ENCODE measurements at places on chromosomes 2 and 18. TPM values are rescaled to one million over a fixed set of nuclear protein-coding genes. Genes with fewer than 3 reads are reported as not detected.

DNA sequence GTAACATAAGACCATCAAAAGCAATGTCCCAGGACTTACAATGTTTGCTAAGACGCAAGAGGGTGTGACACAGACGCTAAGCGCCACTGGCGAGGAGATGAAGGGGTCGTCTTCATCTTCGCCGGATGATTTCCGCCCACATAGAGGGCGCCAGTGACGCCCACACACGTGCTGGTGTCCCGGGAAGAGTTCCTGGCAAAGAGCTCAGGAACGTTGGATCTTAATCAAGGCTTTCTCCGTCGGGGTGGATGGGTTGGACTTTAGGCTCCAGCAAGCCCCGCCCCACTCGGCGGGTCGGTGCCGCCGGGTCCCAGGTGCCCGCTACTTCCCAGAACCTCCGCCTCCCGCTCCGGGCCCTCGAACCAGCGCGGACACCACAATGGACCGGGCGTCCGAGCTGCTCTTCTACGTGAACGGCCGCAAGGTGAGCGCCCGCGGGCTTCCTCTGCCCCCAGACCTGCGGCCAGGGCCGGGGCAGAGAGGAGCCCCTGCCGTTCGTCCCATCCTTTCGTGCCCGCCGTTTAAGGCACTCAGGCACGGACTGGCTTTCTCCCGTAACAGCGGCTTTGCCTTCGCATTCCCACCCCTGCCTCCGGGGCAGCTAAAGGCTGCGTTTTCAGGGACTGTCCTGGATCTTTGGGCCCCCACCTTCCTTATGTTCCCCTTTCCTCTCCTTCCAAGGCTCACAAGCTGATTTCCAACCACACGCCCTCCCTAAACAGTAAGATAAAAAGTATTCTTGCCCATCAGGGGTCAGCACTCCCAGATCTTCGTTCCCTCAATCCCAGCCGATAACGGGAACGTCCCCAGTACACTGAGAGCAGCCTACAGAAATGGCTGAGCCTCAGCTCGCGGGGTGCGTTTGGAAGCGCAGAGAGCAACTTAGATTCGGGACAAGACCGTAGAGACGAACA lies at the start of gene AOX1:
AOX1 (plus strand) TSS at position 285 of the 914 bp plus-strand sequence; CDS start at position 380, 95 bp downstream.
- peak; percentile 82 for DNase-seq

DNA sequence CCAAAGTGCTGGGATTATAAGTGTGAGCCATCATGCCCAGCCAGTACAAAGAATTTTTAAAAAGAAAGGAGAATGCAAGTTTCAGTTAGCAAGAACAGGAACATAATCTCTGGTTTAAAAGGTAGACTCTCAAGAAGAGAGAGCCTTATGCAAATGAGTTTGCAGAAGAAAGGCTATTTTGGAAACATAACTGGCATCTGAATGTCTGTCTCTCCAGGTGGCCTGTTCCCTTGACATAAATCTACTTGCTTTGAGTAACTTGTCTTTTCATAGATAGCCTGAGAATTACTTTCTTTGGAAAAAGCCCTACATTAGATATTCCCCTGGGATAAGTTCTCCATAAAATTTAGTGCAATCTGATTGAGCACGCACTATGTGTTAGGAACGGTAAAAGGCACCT lies 109.6 kb downstream of the ICOS start:
- DNase-seq, result no peak

DNA sequence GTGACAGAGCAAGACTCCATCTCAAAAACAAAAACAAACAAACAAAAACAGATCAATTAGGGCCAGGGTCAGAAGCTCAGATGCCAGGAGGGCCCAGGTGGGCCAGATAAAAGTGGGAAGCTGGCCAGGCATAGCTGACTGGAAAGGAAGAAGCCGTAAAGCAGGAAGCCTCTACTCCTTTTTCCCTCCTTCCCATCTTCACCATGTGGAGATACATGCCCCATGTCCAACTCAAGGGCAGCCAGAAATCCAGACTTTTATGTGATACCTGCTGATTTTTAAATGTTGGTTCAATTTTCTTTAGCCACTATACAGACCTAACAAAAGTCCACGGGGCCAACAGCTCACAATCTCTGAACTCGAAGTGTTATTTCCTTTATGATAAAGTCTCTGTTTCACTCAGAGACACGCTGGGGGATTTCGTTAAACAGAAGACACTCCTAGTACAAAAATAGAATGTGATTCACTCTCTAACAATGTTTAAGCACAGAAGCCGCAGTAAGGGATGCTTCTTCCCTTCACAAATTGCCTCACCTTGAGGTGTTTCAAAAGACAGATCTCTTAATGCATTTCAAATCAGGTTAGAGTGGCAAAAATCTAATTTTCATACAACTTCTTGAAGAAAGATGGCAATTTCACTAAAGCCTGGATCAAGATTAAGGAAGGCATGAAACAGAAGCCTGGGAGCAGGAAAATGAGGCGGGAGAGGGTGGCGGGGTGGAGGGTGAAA lies 14.0 kb downstream of the TMEM247 start:
- DNase-seq, result no peak

- no peak for DNase-seq
Observed at GRCh38 chr2:145360129-145360790, 840.3 kb upstream of the ZEB2 start.

DNA sequence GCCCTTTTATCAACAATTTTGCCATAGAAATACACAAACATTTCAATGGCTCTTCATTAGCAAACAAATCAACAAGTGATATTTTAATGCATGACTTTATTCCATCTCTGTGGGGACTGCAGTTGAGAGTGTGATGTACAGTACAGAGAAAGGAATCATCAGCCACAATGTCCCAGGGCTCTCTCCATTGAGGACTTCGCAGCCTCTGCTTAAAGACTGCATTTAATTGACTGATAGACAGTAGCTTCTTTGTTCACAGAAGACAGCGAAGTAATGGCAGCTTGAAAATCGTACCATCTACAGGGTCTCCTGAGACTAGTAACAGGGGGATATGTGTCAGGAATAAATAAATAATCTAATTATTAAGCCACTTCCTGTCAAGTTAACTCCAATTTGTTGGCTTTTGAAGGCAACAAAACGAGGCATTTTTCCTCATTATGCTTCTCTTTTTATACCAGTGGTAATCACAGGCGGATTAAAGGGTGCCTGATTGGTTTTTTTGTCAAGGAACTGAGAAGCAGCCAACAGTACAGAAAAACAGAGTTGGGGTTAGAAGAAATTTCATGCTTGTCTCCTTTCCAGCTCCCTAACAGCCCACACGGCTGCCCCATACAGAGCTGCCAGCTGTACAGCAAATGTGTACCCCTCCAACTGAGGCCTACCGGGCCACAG lies 164.3 kb downstream of the ZNF521 start:
- peak; percentile 77 for DNase-seq

- no peak for DNase-seq
Observed at GRCh38 chr18:43396266-43396665, 119.0 kb upstream of the SYT4 start.

- no peak for DNase-seq
Observed at GRCh38 chr18:7064346-7064745, 53.3 kb downstream of the LAMA1 start.

DNA sequence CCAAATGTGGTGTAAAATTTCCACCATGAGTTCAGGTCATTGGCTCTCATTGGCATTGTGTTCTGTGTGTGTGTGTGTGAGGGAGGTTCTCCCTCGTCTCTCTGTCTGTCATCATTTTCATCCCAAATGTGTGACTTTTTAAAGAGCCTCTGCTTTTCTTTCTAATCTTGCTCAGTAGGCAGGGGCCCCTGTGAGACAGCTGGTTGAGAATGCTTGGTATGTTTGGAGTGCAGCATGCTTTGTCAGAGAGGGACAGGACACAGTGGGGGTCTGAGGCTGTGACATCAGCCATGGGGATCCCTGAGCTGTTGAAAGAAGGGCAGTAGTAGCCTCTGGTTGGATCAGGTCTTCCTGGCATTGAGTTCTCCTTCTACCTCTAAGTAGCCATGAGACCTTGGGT lies 10.6 kb downstream of the PTPRM start:
- DNase-seq, result no peak

DNA sequence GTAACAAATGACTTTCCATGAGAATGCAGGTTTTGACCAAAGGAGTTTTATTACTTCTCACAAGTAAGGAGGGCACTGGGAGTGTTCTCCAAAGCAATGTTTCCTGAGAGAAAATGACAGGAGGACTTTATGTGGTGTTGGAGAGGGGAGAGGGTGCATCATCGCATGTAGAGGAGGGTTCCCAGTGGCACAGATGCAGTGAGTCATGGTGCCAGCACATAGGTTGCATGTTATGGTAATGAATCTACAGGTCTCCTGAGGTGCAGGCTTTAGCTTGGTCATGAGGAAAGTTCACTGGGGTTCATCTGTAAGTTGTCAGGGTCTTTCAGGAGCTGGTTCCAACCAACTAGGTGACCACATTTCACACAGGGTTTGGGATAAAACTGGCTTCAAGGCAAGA lies 30.4 kb downstream of the NAT8 start:
- DNase-seq, result no peak

- DNase-seq, result no peak
Observed at GRCh38 chr2:46325182-46325928, 28.1 kb downstream of the EPAS1 start.

DNA sequence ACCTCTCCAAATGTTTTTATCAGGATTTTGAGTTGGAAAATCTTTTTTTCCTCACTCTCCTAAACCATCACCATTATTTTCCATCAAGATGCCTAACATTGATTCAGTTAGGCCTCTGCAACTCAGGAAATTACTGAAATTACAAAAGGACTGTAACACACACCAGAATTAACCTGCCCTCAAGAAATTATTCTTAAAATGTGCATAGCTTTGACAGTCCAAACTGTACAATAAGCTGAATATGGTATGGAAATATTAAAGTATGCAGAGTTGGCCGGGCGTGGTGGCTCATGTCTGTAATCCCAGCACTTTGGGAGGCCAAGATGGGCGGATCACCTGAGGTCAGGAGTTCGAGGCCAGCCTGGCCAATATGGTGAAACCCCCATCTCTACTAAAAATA lies 50.2 kb upstream of the PHLPP1 start:
- no peak for DNase-seq

DNA sequence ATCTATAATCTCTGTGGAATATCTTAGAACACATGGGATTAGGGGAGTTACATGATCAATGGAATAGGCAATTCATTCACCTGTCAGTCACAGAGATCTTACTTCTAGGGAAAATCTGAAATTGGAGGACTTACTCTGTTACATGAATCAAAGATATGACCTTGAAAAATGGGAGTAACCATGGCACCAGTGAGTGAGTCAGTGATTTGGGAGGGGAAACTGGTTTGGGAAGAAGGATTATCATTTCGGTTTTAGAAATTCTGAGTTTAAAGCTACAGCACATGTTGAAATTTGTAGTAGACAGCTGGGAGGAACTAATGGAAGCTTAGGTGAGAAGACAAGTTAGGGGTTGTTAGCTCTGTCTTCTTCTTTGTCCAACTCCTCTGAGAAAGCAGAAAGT lies 153.7 kb downstream of the CAMKMT start:
- no peak for DNase-seq

- no peak for DNase-seq
Observed at GRCh38 chr2:149743842-149744448, 156.4 kb upstream of the MMADHC start.

DNA sequence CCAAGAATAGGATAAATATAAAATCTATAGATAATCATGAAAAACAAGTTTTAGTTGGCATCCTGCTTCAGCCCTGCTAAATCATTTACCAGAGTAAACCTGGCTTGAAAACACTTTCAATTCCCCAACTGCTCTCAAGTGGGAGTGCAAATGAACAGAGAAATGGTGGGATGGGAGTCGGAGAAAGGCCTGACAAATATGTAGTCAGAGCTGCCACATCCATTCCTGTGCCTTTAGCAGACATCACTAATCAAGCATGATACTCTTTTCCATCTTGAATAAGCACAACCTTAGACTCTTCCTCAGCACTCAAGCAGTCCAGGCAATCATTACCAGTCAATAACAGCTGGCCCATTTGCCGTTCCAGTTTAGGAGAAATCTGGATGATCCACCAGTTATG lies 101.3 kb downstream of the ANKRD44 start:
- no peak for DNase-seq

DNA sequence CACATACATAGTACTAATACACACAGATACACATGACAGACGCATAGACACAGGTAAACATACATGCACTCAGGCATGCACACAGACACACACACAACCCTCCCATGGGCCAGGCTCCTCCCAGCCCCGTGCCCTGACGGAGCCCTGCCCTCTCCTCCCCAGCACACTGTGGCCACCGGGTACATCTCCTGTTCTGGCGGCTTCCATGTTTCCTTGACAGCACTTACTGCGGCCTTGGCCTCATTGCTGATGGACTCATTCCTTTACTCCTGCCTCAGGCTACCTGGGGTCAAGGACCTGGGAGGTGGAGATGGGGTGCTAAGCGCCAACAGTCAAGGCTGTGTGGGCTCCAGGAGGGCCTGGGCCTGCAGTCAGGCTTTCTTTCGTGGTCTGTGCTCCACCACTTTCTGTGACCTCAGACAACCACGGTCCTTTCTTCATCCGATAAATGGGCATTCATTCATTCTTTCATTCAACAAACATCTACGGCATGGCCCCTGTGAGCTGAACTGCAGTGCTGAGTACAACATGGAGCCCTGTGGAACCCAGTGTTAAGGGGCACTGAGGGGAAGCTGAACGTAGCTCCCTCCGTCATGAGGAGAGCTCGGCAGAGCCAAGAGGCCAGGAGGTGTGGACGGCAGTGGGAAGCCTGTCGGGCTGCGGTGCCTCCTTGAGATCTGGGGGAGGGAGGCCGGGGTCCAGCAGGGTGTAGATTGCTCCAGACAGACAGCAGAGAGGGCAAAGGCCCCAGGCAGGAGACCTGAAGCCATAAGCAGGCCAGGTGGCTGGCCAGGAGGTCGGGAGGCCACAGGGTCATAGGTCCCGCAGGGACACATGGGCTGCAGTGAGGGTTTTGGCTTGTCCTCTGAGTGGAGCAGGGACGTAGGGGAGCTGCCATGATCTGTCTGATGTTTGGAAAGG lies 190.4 kb upstream of the HDAC4 start:
- DNase-seq, result no peak

- DNase-seq, result no peak
Observed at GRCh38 chr2:63189026-63189425, 138.4 kb downstream of the OTX1 start.

DNA sequence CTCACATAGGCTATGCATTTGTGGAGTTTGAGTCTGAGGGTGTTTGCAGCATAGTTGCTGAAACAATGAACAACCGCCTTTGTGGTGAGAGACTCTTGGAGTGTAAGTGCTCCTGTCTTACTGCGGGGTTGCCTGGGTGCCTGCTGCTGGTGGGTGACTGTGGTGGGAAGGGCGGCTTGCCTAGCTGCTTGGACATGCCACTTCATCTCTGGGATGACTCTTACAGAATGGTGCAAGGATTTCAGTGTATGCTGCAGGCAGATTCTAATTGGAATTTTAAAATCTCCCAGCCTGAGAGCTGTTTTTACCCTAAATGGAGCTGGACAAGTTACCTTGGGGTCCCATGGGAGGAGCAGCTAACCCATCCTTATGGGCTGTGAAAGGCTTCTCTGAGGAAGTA lies 50.1 kb downstream of the CYP27C1 start:
- DNase-seq, result no peak

- DNase-seq, result no peak
Observed at GRCh38 chr2:120886534-120887319, 151.1 kb downstream of the GLI2 start.

- no peak for DNase-seq
Observed at GRCh38 chr2:67904966-67905365, 157.8 kb downstream of the C1D start.

DSC2 gene
- 13.4 TPM for polyA plus RNA-seq

ASTL gene
- polyA plus RNA-seq, result 0.18 TPM

SERPINB12 gene
- not detected for polyA plus RNA-seq

SCRN3 gene
- polyA plus RNA-seq, result 25.5 TPM

GAL3ST2 gene
- 0.27 TPM for polyA plus RNA-seq

CNDP1 gene
- 0.28 TPM for polyA plus RNA-seq

STK25 gene
- 197 TPM for polyA plus RNA-seq

SGPP2 gene
- 2.3 TPM for polyA plus RNA-seq

GPBAR1 gene
- polyA plus RNA-seq, result 1.2 TPM

Measured in right lung (tissue), 10 donors.